ENCODE measurements at places on chromosomes 5 and 9. TPM values are rescaled to one million over a fixed set of nuclear protein-coding genes. Genes with fewer than 3 reads are reported as not detected.

Gene PCDHGB7
- total RNA-seq, result 0.17 TPM

Gene FCN2
- not detected for total RNA-seq

Gene PCDHB13
- not detected for total RNA-seq

Gene ADAMTS12
- 103 TPM for total RNA-seq

Gene TLE1
- 80.9 TPM for total RNA-seq

Gene TMEM215
- not detected for total RNA-seq

Gene CER1
- not detected for total RNA-seq

Gene ALDH7A1
- 111 TPM for total RNA-seq

Gene NR6A1
- total RNA-seq, result 13.0 TPM

Gene BRINP1
- not detected for total RNA-seq

Gene GPR150
- total RNA-seq, result 0.17 TPM

Gene SV2C
- total RNA-seq, result not detected

Gene RBM18
- total RNA-seq, result 15.1 TPM

Gene CEL
- total RNA-seq, result 2.7 TPM

Gene C9orf57
- total RNA-seq, result not detected

Gene TMOD1
- 7.1 TPM for total RNA-seq

Gene STK32A
- total RNA-seq, result not detected

Gene BAAT
- total RNA-seq, result not detected

GRCh38 chr5:172079876-172080275 lies 73.4 kb upstream of the FBXW11 start:
- no peak for DNase-seq

GRCh38 chr5:95723632-95724369 lies 7.3 kb upstream of the RHOBTB3 start:
- no peak for DNase-seq

GRCh38 chr9:78972303-78972999 lies 599.3 kb upstream of the TLE4 start:
- no peak for DNase-seq

DNA sequence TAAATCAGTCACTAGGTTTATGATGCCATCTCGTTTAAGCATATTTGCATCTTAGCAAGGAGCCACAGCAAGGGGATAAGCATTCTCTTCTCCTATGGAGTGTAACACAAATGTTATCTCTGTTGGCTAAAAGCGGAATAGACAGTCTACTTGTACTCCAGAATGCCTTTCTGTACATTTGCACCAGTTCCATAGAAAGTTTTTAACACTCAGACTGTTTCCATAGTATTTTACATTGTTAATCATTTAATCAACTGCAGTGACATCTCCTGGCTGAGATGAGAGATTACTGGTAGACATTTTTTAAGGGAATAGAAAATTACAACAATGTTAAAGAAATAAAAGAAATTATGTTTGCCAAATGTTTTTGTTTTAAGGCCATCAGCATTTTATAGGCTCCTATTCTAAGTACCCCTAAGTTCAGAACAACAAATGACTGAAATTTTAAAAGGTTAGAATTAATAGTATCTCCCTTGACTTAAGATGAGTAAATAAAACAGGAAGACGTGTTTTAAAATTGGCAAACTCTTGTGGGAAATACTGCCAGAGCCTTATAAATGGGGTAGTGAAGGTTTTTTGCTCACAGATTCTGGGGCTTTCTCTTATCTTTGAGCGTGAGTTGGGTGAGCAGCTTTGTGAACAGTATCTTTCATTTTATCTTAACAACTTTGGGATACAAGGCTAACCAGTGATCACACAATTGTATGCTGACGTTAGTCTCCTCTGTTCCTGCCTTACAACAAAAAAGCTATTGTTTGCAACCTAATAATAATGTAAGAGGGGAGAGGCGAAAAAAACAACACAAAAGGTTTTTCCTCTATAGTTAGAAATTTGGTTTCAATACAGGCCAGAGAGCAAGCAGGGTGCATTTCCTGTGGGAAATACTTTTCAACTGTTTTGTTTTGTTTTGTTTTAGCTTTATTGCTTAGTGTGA lies 294.3 kb downstream of the FBXL7 start:
- DNase-seq, result no peak

DNA sequence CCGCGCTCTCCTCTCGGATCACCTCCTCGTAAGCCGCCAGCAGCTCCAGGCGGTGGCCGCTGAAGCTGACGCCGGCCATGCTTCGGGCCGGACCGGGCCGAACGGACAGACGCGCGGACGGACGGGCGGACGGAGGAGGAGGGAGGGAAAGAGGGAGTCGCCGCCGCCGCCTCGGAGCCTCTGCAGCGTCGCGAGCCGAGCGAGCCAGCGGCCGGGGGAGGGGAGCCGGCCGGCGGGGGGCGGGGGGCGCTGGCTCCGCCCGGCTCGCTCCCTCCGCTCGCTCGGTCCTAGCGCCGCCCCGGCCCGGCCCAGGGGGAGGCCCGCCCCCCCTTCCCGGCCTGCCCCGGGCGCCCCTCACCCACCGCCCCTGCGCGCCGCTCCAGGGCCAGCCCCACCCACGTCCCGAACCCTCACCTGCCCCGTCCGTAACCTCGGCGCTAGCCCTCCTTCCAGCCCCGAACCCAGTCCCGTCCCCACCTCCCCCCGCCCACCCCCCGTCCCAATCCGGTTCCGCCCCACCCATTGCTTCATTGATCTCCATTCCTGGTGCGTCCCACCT lies at the start of gene DBN1:
TSS of gene DBN1 (minus strand) at position 192 of the 559 bp plus-strand sequence. CDS start at position 79, 113 bp downstream.
- DNase-seq, result no peak

GRCh38 chr5:167916706-167917105 lies 374.7 kb upstream of the WWC1 start:
- peak; percentile 61 for DNase-seq

GRCh38 chr9:130411566-130411915 lies 33.2 kb upstream of the ASS1 start:
- no peak for DNase-seq

DNA sequence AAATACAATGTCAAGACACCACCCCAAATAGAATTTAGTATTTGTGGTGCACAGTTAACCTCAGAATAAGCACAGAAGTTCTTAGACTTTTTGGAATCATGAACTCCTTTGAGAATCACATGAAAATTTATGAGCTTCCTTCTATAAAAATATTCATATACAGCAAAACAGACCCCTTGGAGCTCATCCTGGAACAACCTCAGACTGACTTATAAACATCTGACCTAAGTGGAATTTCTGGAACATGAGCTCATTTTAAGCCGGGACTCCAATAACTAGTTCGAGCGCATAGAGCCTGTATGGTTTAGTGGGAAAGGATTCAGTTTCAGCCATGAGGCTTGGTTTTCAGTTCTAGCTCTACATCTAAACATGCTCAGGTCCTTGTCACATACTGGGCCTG lies 192.3 kb downstream of the DEPDC1B start:
- DNase-seq, result no peak

GRCh38 chr9:131755541-131756198 lies 15.8 kb upstream of the RAPGEF1 start:
- DNase-seq, result peak; percentile 60

- DNase-seq, result no peak
Observed at GRCh38 chr5:53438486-53439472, 41.6 kb upstream of the FST start.

GRCh38 chr5:76166886-76167576 lies 83.8 kb downstream of the SV2C start:
- no peak for DNase-seq

- no peak for DNase-seq
Observed at GRCh38 chr5:1000329-1000728, 8.3 kb upstream of the NKD2 start.

GRCh38 chr5:119435436-119436132 lies 16.7 kb upstream of the HSD17B4 start:
- peak; percentile 43 for DNase-seq

GRCh38 chr5:151214614-151215545 lies 9.0 kb downstream of the CCDC69 start:
- DNase-seq, result no peak

- no peak for DNase-seq
Observed at GRCh38 chr5:180140079-180140554, 68.6 kb upstream of the RNF130 start.

GRCh38 chr5:173582216-173583111 lies 34.0 kb downstream of the BOD1 start:
- no peak for DNase-seq

GRCh38 chr5:171447226-171447625 lies 27.8 kb downstream of the FGF18 start:
- no peak for DNase-seq

DNA sequence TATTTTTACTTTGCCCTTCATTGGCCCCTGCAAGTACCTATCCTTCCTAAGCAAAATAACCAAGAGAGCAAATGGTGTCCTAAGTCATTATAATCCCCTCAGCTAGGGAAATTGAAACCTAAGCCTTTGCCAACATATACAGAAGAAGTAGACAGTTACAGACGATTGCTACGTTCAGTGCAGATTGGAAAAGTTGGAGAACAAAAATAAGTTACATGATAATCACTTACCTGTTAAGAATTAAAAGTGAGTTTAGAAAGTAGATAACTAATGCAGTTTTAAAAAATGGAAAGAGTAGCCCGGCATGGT lies 244.8 kb downstream of the MPDZ start:
- DNase-seq, result no peak

GRCh38 chr9:124037790-124038189 lies 26.2 kb downstream of the LHX2 start:
- DNase-seq, result no peak

DNA sequence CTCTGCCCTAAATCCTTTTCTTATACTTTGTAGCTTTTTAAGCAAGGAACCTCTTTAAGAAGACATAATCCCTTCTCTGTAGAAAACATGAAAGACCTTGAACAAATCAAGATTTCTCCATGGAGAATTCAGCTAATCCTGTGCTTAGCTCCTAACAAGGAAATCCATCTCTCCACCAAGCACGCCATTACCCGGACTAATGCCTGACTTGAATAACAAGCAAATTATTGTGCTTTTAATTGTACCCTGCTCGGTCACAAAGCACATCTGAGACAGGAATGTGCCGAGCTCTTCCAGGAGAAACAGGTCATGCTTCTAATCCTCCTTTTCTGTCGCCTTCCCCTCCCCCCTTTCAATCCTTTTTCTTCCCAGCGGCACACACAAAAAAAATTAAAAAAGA lies 141.3 kb downstream of the PSAT1 start:
- no peak for DNase-seq

DNA sequence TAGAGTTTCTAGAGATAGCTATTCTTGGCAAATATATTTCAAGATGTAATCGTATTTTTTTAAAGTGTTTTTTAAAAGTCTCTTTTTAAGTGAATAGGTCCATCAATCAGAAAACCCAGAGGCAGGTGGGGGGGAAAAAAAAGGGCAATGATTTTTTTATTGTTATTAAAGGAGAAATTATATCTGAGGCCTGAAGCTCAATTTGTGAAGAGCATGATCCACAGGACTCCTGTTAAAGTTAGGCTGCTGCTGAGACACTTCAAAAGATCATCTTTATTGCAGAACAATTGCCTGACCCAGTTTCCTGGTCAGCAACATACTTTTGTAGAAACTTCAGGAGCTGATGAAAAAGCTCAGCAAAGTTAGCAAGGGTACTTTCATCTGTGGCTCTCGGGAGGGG lies 326.2 kb downstream of the RASEF start:
- no peak for DNase-seq

- peak; percentile 30 for DNase-seq
Observed at GRCh38 chr5:4896328-4896727, 243.8 kb upstream of the ADAMTS16 start.

GRCh38 chr9:21677834-21678233 lies 124.6 kb upstream of the MTAP start:
- DNase-seq, result peak; percentile 74

DNA sequence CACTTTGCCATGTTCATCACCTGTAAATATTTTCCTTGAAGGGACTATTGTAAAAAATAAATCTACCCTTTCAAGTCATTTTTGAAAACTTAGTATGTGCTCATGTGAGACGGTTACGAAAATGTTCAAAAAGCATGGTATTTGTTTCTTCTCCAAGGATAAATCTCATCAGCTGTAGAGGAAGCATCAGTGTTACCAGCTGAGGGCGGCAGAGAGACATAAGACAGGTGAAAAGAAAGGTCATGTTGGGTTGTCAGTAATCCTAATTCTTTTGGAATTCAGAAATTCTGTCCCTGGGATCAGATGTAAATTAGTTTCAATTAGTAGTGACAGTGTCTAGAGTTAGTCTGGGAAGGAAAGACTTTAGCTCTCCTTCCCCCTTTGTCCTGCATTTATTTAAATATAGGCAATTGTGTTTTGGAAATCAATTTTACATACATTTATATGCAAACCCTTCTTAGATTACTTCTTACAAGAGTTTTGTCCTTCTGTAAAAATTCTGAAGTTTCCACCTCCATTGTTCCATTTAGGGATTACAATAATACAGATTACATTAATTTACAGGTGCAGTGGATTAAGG lies 791.9 kb upstream of the CDH6 start:
- DNase-seq, result no peak

- no peak for DNase-seq
Observed at GRCh38 chr5:44711901-44712300, 96.8 kb upstream of the MRPS30 start.

DNA sequence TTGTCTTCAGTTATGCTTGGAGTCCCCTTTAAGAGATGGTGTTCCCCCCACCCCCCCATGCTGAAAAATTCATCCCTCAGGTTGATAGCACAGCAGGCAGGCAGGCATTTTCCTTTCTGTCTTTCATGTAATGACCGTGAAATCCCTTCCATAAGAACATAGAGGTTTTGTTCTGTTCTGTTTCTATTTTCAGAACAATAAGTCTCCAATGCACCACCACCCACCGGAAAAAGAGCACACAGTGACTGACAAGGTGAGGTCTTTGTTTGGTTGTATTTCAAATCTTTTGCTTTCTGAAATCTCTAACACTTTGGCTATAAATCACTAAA lies 52.4 kb downstream of the DMRT2 start:
- no peak for DNase-seq

Data from PC-9 (cell line).